ENCODE measurements at places on chromosomes 1 and 21.

DNA sequence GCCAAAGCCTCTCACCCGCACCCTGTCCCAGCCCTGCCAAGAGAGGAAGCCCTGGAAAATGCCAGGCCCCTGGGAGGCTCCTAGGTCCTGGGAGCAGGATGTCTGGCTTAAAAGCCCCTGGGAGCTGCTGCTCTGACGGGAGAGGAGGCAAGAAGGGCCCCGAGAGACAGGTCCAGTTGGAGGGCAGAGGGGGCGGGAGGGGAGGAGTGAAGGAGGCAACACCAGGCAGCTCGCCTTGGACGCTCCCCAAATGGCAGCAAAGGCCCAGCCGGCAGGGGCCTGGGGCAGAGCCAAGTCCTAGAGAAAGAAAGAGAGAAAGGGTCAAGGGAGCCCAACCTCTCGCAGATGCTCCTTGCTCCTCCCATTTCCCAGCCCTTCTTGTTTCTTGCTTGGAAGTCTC lies 6.8 kb downstream of the ETV3L start:
- no peak for DNase-seq

DNA sequence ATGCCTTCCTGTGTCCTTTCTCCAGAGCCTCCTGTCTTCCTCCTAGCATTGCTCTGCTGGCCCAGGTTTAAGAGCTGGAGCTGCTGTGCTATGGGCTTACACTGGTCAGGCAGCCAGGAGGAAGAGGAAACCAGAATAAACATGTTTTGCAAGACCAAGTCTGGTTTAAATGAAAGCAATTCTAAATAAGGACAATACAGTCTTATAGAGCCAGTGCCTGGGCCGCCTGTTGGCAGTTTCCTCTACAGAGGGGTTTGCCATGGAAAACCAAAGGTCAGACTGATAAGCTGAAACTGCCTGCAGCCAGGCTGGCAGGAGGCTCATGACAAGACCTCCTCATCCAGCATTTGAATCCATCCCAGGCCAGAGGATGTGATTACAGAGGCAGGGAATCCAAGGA lies 92.9 kb upstream of the FGGY start:
- no peak for DNase-seq

DNA sequence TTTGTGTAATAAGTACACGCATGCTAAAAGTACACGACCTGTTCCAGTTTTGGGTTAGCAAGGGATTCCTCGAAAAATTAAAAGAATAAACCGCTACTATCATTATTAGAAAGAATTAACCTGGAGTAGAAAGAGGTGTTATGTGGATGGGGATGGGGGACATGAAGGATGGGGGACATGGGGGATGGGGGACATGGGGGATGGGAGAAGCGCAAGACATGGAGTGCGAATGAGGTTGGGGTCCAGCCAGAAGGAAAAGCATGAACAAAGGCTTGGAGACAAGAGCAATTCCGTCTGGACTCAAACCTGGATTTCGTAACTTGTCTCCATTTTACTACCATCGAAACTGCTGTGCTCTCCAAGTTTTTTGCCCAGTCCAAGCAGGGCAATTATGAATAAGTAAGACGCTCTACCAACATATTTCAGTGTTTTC lies 591 bp upstream of the KDM1A start:
- DNase-seq: no peak

DNA sequence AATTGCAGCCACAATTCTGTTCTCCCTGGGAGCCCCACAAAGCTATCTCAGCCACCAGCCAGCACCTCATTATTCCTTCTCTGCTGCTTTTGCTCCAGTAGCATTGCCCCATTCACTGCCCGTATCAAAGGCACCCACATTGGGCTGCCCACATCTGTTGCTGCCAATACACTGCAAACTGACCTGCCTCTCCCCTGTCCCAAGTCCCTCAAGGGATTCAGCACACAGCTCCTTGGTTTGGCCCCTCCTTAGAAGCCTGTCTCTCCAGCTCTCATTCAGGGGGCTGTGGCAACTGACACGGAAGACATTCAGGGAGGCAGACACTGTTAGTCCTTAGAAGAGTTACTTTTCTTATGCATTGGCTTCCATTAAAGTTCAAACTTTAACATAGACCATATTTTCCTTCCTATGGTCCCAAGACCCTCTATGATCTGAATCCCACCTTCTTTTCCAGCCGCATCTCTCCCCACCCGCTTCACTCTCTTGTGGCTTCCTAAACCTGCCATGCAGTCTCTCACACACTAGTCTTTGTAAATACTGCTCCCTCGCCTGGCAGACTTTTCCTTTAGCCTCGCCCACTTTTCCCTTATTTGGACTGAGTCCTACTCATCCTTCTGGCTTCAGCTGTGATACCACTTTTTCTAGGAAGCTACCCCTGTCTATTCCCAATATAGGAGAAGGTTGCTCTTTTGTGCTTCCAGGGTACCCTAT lies 19.3 kb upstream of the KLHDC8A start:
- DNase-seq: no peak

GRCh38 chr1:87220993-87221392 lies 107.7 kb upstream of the LMO4 start:
- DNase-seq: no peak

DNA sequence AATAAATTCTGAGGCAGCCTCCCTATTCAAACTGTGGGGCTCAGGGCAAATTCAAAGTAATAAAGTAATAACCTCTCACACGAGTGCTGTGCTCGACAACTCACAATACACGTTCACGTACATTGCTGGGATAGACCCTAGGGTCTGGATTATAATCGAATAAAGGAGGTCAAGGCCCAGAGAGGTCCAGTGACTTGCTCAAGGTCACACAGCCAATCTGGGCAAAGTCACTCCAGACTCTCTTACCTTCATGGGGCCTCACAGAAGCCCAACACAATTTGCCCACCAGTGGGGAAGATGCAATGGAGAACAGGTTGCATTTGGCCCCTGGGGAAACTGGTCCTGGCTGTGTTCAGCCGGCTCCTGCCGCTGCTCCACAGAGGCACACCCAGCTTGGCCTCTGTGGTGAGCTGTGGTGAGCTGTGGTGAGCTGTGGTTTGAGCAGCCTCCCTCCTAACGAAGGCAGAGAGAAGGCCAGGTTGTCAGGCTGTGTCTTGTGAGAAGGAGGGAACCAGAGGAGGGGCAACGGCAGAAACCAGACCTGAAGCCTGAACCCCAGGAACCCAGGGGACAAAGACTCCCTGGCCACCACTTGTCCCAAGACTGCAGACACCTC lies 35.1 kb downstream of the NUAK2 start:
- DNase-seq: peak; percentile 40

- peak; percentile 44 for DNase-seq
These were observed 15.8 kb upstream of the TNFRSF8 start for GRCh38 chr1:12047120-12047876.

DNA sequence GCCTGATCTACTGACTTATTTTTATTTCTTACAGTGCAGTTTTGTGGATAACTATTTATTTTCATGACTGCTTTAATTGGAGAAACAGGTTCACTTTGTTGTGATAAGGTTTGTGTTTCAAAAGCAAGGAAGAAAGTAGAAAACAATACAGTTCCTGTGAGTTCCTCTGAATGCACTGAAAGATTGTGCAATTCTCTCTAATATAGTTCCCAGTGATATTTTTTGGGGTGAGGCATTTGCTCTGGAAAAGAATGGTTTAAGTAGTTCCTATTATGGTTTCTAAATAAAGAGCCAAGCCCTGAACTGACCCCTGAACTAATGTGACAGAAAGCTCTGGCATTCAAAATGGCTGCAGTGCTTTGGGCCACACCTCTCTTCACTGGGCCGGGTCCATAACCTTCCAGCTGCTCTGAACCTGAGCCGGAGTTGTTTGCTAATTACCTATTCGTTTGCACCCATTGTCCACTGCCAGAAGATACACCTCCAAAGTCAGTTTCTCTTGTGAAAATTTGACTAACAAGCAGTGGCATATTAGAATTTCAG lies 56.6 kb upstream of the VTCN1 start:
- no peak for DNase-seq

DNA sequence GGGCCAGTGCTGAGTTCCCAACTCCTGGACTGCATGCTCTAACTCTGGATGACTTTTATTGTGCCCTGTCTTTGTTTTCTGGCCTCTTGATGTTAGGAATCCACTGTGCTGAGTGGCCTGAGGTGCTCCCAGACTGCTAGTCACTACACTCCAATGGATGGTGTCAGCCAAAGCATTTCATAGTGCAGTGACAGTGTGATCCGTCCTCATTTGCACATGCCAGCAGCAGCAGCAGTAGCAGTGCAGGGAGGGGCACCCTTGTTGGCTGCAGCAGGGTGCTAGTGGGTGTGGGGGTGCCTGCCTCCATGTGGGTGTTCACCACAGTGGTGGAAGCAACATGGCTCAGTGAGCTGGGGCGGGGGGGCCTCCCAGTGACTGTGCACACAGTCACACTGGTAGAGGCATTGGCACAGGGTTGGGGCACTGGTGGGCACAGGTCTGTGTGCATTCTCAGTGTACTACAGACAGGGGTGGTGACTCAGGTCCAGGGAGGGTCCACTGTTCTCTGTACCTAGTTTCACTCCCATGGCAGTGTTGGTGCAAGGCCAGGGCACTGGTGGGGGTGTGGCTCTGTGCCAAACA lies 214.0 kb downstream of the ZC3H11B start:
- DNase-seq: no peak

DNA sequence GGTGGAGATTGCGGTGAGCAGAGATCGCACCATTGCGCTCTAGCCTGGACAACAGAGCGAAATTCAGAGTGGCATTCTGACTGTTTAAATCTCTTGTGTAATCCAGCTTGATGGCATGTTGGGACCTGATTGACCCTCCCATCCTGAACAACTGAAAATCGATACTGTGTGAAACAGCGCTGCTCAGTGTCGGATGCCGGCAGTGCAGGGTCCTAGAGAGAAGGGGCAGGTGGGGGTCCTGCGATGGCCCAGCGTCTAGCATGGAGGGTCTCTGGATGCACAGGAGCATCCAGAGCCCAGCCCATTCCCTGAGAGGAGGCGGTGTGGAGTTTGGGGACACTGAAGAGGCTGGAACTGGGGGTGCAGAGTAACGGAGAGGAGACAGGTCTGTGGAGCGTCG lies 15.8 kb downstream of the AGT start:
- no peak for DNase-seq

GRCh38 chr1:84672080-84672854 lies 18.0 kb downstream of the SSX2IP start:
- no peak for DNase-seq

GRCh38 chr1:226784081-226785049 lies 45.3 kb upstream of the ITPKB start:
- no peak for DNase-seq

DNA sequence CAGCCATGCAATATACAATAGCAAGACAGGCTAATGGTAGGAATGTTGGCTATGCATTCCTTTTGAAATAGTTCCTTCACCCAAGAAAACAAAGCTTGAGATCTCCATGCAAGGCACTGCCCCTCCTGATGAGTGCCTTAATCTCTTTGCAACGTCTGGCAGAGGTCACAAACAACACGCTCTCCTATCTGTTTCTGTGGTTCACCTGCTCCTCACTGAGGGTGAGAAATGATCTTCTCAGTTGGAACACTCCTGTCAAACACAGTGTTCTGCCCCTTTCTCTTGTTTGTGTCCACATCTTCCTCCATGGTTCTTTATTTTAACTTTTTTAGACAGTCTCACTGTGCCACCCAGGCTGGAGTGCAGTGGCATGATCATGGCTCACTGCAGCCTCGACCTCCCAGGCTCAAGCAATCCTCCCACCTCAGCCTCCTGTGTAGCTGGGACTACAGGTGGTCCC lies 21.2 kb upstream of the XPR1 start:
- no peak for DNase-seq

DNA sequence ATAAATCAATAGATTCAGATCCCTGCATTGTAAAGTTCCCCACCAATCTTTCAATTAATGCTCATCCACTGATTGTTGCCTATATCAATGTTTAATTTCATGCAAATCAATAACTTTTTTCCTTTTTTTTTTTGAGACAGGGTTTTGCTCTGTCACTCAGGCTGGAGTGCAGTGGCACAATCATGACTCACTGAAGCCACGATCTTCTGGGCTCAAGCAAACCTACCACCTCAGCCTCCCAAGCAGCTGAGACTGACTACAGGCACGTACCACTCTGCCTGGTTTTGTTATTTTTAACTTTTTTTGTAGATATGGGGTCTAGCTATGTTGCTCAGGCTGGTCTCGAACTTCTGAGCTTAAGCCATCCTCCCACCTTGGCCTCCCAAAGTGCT lies 25.7 kb downstream of the DIO1 start:
- DNase-seq: no peak

DNA sequence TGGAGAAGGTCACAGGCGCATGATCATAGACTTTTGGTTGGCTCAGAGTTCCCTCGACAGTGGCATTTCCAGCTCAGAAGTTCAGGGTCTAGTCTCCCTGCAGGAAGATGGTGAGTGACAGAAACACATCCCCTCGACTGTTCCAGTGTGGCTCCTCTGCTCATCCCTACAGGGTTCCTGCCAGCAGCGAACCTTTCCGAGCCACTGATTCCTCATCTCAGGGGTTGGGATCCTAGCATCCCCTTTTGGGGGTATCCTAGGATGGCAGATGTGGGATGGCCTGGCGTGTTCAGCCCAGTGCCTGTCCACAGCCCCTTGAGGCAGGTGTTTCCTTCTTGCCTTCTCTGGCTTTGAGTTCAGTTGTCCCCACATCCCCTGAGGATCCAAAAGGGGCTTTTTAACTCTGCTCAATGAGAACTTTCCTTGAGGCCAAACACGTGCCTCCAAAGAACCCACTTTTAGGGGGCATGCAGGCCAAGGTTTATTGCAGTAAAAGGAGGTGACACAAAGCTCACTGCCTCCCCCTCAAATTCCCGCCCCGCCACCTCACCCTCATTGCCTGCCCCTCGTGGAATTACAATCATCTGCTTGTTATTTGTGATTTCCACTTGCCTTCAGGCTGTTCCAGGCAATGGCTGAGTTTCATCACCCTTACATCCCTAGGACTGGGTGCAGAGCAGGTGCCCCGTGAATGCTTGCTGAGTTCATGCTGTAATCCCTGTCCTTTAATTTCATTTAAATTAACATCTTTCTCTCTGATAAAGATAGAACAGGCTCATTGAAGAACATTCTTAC lies 440.7 kb downstream of the CAMTA1 start:
- DNase-seq: no peak

DNA sequence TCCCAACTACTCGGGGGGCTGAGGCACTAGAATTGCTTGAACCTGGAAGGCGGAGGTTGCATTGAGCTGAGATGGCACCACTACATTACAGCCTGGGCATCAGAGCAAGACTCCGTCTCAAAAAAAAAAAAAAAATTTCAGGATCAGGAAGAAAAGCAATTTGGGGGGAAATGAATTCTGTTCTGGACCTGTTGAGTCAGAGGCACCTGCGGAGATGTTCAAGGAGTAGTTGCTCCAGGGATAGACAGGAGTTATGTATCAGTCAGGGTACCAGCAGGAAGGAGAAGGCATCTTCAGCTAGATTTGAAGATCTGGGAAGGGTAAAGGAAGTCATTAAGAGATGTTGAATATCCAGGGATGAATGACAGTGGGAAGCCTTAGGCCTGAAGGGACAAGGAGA lies 2.9 kb upstream of the RHBDL2 start:
- no peak for DNase-seq

GRCh38 chr1:14666373-14666772 lies 67.9 kb downstream of the KAZN start:
- DNase-seq: no peak

DNA sequence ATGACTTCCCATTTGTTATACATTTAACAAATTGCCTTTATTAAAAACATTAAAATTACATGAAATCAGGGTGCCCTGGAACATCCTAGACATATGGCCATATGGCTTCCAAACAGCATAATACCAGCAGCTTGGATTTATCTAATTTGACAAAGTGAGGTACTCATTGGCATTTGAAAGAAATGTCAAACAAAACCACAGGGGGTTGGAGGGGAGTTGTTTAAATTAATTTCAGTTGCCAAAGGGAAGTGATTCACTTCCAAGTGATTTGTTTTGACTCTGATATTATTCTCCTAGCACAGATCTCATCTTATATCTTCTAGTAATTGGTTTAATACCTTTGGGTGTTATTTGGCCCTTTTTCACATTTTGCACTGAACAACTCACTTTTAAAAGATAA lies 24.5 kb upstream of the POU2F1 start:
- no peak for DNase-seq
